ENCODE measurements at places on chromosomes 6 and 20.

DNA sequence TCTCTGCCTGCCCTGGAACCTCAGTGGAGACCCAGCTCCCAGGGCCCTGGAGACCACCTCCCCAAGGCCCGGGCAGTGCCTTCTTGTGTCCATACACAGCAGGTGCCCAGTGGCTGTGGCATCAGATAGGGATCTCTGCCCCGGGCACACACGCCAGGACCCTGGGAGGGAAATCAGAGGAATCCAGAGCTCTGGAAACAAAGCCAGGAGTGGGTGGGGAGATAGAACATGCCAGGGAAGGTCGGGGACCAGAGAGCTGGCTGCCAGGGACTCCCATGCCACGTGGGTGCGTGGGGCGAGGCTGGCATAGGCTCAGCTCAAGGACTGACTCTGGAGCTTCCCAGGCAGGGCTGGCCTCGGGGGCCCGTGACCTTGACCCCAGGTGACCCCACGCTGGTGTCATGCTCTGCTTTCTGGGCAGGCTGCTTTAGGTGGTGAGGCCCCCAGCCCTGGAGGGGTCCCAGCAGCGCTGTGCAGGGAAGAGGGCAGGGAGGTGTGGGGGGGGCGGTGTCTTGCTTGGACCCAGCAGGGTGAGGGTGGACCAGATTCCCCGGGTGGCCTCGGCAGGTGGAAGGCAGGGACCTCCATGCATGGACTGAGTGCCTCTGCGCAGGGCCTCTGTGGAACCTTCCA lies 17.6 kb upstream of the GATA5 start:
- DNase-seq = no peak

- DNase-seq = no peak
Measured at GRCh38 chr20:23928788-23929187, 49.2 kb upstream of the CST5 start.

DNA sequence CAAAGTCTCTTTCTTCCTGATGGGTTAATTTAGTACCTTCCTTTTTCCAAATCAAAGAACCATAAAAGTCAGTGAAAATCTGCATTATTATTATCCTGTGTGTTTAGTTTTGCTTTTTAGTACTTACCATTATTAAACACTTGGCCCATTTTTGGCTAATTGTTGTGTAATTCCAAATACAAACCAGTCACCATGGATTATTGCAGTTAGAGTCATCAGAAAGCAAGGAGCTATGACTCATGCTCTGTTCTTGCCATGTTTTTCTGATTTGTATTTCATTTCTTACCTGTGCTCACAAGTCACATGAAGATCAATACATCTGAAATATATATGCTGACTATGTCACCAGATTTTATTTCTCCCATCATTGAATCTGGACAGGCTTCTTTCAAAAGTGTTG lies 31.3 kb downstream of the SLC22A3 start:
- DNase-seq = no peak

GRCh38 chr6:144252259-144252658 lies 32.9 kb upstream of the UTRN start:
- no peak for DNase-seq

- no peak for DNase-seq
Measured at GRCh38 chr20:7237251-7237650, 469.8 kb downstream of the BMP2 start.

DNA sequence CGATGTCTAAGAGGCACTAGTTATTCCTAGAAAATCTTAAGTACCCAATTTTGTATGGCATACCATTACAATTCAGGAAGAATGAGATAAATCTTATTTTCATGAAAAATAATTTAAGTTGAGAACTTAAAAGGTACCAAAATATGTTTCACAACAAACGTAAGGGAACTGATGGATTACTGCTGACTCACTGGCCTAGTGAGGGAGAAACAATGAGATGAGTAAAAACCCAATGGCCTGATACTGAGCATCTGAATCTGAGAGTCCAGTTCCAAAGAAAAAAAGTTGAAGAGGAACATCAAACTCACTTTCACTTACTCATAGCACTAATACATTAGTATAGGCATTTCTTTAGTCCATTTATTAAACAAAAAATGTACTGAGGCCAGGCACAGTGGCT lies 56.0 kb downstream of the MDN1 start:
- no peak for DNase-seq

DNA sequence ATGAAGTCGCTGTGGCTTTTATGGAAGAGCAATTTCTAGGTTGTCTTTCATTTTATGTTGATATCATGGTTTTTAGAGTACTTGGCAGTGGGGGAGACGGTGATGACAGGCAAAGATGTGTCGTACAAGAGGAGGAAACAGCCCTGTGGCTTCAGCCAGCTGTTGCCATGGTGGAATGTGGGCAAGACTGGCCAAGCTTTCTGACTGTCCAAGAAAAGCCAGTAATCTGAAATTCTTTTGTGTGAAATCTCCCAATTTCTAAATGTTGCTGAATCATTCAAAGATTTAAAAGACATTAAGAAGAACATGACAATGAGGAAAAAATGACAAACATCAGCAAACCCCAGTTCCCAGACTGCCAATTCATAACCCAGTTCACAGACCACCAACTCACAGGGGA lies 23.1 kb downstream of the PFDN4 start:
- no peak for DNase-seq

DNA sequence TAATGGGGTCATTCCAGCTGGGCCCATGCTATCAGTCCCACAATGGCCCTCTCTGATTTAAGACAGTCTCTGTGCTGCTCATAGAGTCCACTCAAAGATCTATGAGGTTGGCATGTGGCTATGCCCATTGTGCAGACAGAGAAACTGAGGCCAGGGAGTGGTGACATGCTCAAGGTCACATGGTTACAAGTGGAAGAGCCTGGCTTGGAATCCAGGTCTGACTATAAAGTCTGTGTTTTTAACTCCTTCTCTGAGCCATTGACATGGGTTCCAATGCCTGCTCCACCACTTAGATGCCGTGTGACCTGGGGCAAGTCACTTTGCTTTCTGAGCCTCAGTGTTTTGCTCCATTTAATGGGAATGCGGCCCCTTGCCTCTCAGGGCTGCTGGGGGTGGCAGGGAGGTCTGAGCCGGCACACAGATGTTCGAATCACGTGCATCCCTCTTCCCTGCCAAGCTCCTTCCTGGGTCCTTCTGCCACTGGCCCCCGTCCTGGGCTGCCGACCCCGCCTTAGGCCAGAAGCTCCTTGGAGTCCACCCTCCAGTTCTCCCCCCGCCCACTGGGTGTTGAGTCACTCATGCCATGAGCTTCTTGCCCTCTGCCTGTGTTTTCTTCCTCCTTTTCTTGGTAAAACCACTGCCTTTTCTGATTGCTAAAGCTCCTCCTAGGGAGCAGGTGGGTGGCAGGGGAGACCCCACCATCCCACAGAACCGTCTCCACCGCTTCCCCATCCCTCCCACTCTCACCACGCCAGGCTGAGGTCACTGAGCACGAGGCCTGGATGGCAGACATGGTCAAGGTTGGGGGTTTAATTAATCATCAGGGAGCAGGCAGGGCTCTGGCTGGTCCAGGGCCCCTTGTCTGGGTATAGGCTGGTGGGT lies 35.7 kb downstream of the CEBPB start:
- DNase-seq = no peak

DNA sequence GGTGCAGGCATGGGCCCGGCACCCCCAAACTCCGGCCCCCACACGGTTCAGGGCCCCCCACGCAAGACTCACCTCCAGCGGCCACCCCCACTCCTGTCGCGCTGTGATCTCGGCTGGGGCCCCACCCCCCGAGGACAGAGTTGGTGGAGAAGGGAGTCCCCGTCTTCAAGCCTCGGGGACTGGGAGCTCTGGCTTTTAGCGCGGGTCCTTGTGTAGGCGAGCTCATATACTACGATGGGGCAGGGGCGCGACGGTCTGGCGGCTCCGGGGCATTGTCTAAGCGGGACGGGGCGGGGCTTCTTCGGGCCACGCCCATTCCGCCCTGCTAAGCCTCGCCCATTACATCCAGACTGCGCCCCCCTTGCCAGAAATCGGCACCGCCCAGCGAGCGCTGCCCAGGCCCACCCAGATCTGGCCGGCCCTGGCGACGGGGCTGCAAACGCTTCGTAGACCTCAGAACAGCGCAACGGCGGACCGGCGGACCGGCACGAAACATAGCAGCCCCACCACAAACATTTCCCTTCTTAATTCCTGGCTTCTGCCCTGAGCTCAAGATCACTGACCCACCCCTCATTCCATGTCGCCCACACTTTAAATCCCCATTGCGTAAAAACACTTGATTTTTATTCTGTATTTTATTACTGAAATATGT lies 1.0 kb upstream of the DDAH2 start:
- DNase-seq = peak; percentile 57

DNA sequence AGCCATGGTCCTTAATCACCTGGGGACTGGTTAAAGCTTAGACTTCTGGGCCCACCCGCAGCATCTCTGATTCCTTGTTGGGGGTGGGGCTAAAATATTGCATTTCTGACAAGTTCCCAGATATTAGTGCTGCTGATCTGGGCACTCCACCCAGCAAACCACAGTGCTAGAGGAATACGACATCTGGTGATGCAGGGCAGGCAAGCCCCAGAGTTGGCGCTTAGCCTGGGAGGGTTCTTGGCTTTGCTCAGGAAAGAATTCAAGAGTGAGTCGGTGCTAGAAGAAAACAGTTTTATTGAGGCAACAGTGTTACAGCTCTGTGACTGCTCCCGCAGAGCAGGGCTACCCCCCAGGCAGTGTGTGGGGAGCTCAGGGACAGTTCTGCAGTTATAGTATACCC lies 210.7 kb downstream of the TFAP2C start:
- DNase-seq = no peak

GRCh38 chr6:14516956-14517355 lies 399.4 kb downstream of the CD83 start:
- DNase-seq = no peak

DNA sequence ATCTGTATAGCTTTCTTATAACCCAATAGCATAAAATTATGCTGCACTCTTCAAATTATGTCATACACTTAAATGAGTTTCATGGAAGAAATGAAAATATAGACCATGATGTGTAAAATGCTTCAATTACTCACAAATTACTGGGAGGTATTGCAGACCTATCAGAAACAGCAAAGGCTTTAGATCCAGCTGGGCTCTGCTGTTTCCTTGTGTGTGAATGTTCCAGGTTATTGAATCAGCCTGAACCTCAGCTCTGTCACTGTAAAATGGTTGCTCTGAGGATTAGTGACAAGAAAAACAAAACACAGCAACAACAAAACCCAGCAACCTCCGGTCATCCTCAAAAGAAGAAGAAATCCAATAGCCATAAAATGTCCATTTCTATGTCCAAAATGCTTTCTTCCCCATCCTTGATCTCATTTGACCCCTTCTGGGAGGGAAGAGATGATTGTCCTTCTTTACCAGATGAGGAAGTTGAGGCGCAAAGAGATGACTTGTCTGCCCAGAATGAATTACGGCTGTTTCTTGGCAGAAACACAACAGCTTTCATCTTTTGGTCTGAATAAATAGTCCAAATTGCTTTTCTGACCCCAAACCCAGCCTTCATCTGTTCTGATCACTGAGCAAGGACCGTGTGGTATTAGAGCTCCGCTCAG lies 42.2 kb upstream of the TGM6 start:
- no peak for DNase-seq

DNA sequence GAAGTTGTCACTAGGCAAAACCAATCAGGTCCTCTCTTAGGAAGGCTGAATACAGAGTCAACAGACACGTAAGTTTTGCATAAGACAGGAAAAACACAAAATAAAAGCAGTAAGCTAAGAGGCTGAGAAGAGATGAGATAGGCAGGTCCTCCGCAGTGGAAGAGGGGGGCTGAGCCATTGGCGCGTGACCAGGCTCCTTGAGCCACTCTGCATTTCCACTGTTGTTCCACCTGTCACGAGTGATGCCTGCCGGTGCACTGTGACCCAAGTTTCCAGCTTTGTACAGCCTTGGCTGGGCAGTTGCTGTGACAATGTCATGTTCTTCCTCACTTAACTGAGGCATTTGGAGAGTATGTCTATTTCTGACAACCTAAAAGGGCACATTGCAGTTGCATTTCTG lies 58.6 kb downstream of the NUDT3 start:
- DNase-seq = no peak

DNA sequence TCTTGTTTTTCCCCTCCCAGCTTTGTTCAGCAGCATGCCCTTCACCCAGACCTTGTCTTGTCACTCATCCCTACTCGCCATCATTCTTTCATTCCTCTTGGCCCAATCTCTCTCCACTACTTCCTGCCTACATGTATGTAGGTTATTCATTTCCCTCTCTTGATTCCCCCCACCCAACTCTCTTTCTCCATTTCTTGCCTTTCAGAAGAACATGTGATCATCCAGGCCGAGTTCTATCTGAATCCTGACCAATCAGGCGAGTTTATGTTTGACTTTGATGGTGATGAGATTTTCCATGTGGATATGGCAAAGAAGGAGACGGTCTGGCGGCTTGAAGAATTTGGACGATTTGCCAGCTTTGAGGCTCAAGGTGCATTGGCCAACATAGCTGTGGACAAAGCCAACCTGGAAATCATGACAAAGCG lies 2.6 kb downstream of the HLA-DRA start:
- DNase-seq = no peak

DNA sequence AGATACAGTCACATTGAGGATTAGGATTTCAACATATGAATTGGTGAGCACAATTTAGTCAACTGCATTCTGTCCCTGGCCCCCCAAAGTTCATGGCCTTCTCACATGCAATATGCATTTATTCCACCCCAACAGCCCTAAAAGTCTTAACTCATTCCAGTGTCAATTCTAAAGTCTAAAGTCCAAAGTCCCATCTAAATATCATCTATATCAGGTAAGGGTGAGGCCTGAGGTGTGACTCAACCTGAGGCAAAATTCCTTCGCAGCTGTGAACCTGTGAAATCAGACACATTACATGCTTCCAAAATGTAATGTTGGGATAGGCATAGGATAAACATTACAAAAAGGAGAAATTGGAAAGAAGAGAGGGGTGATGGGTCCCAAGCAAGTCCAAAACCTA lies 27.8 kb downstream of the CLIC5 start:
- DNase-seq = no peak

DNA sequence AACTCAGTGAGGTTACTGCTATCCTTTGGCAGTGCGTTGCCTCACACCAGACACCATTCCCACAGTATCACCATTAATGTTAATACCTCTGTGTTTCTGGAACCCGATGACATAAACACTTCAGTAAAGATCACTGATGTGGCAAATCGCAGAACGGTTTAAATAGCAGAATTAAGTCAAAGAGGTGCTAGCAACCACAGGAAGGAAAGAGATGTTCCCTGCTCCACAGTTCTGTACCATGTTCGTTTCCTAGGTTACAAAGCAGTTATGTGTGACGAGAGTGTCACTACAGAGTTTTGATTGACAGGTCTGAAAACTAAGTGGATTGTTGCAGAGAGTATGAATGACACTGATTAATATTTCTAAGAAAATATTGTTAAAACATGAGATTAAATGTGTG lies 272.3 kb downstream of the KHDRBS2 start:
- DNase-seq = no peak

GRCh38 chr20:35005463-35005961 lies 49.8 kb downstream of the MYH7B start:
- no peak for DNase-seq

DNA sequence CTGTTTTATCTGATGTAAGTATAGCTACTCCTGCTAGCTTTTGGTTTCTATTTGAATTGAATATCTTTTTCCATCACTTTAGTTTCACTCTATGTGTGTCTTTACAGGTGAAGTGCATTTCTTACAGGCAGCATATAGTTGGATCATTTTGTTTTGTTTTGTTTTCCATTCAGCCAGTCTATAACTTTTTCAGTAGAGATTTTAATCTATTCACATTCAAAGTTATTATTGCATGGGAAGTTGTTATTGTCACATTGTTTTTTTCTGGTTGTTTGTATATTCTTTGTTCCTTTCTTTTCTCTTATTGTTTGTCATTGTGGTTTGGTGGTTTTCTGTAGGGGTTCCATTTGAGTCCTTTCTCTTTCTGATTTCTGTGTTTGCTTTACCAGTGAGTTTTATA lies 151.2 kb downstream of the PDE10A start:
- no peak for DNase-seq
